Esophagus muscularis mucosa (tissue), 4 donors: ENCODE measurements at places on chromosomes 2 and 18.

- no peak for DNase-seq
Observed at GRCh38 chr2:140601342-140601741, 1529.5 kb downstream of the LRP1B start.

DNA sequence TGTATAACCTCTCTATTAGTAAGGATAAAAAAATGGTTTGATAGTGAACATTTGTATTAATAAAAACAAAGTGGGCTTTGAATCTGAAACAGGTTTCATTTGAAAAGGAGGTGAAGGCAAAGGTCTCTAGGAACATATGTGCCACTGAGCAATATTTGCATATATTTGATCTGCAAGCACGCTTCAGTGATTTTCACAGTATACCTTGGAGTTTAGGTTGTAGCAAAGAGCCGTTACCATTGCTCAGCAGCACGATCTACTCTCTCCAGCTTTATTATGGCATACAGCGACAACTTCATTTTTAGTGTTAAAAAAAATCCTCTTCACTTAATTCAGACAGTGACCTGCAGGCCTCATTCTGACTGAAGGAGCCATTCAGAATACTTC is 75.8 kb upstream of the ZEB2 start:
- DNase-seq = no peak

DNA sequence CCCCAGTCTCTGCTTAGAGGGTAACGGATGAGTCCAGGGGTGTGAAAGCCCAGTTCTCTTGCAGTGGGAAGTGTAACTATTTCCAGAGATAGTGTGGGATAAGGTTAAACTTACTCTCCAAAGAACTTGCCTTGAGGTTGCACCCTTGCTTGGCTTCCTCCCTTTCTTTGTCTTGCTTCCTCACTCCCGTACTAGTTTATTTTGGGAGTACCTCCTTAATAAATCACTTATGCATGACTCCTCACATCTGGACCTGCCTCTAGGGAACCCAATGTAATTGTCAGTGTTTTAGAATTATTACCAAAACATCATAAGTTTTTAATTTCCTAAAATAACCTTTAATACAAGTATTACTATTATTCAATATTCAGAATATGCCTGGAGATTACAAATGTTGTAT is 35.2 kb downstream of the CPO start:
- DNase-seq = no peak

- DNase-seq = peak; percentile 37
Observed at GRCh38 chr2:8388781-8389180, 293.1 kb upstream of the ID2 start.

- DNase-seq = no peak
Observed at GRCh38 chr2:54054271-54054670, 61.1 kb upstream of the ACYP2 start.

DNA sequence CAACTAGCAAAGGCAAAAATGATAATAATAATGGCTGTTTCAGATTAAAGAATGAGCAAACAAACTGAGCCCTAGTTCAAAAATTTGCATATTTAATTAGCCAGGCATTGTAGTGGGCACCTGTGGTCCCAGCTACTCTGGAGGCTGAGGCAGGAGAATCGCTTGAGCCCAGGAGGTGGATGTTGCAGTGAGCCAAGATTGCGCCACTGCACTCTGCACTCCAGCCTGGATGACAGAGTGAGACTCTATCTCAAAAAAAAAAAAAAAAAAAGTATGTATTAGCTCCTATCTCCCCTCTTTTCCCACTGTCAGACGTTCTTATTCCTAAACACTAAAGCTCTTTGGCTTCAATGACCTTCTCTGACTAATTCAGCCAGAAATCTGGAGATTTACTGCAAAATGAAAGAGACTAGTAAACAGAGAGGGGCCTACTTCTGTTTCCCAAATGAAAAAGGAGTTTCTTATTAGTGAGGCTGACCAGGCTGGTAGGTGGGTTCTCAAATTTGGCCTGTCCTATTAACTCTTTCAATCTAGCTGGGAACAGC is 3.9 kb upstream of the SRBD1 start:
- no peak for DNase-seq

GRCh38 chr2:41400088-41400665 is 647.6 kb upstream of the PKDCC start:
- no peak for DNase-seq

GRCh38 chr2:217793566-217794132 is 209.1 kb downstream of the TNS1 start:
- DNase-seq = peak; percentile 74

DNA sequence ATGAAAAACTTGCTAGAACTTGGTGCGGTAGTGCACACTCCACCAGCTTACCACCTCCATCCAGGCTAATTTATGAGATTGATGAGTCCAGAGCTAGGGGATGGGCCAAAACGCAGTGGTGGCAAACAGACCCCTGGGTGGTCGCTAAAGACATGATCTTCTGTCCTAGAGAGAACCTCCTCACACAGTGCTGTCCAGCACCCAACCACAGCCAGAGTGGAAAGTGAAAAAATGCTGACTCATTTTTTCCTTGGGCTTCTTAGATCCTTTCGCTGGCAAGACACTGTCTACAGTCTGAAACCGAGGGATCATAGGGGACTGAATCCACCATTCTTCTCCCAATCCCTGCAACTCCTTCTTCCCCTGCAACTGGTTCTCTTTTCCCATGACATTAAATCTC is 4.1 kb downstream of the ANTXR1 start:
- DNase-seq = peak; percentile 78

DNA sequence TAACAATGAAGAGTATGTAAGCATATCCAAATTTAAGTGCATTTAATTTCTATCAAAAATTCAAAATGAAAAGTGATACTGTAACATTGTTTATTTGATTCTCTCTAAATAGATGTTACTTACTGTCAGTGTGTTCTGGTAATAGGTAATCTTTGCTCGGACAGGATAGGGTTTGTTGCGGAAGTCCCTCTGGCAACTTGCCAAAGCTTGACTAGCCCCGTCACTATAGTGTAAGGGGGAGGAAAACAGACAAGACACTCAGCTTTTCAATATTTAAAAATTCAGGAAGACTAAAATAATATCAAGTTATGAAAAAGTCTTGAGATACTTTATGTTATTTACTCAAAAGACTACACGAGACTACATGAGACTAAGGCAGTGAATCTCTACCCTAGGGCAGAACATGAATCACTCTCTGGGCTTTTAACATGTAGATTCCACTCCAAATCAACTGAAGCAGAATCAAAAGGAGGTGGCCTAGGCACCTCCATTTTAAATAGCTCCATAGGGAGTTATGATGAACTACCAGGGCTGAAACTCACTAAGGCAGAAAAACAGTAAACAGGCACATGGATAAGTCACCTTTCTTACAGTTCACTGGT is 5.9 kb downstream of the LMAN1 start:
- no peak for DNase-seq

GRCh38 chr2:117917223-117917917 is 96.5 kb downstream of the CCDC93 start:
- DNase-seq = peak; percentile 66

GRCh38 chr18:67092141-67092540 is 424.4 kb downstream of the DSEL start:
- DNase-seq = no peak

GRCh38 chr2:149005471-149006077 is 32.9 kb upstream of the LYPD6B start:
- DNase-seq = no peak

- no peak for DNase-seq
Observed at GRCh38 chr2:152176113-152176714, 651 bp upstream of the STAM2 start.

- no peak for DNase-seq
Observed at GRCh38 chr2:104487366-104487765, 366.5 kb upstream of the POU3F3 start.

- no peak for DNase-seq
Observed at GRCh38 chr2:182860858-182861257, 5.6 kb downstream of the FRZB start.
